ENCODE measurements at places on chromosomes 7 and 10. TPM values are rescaled to one million over a fixed set of nuclear protein-coding genes. Genes with fewer than 3 reads are reported as not detected.

DNA sequence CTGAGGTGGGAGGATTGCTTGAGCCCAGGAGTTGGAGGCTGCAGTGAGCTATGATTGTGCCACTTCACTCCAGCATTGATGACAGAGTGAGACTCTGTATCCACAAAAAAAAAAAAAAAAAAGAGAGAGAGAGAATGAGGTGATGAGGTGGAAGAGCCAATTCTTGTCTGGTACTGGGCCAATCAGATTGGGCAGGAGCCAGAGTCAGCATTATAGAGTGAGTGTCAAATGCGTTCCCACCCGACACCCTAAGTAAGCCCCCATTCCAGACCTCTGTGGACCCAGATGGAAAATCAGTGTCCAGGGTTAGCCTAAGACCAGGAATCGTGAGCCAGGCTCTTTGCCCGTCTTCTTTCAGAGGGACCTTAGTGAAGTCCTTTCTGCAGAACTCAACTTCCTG, 83.9 kb downstream of the WIPF3 start:
- H3K4me1 ChIP-seq: no peaks in the 10 kb centered on the region
- peaks cover 29% of the 10 kb centered on the region for H3K27me3 ChIP-seq
- no peak for DNase-seq
- no peaks in the 10 kb centered on the region for H3K36me3 ChIP-seq

GRCh38 chr7:36244429-36244828, 91.4 kb downstream of the EEPD1 start:
- H3K4me1 ChIP-seq: peaks cover 2% of the 10 kb centered on the region
- no peak overlapping the region for H3K4me3 ChIP-seq
- no peaks in the 10 kb centered on the region for H3K36me3 ChIP-seq

DNA sequence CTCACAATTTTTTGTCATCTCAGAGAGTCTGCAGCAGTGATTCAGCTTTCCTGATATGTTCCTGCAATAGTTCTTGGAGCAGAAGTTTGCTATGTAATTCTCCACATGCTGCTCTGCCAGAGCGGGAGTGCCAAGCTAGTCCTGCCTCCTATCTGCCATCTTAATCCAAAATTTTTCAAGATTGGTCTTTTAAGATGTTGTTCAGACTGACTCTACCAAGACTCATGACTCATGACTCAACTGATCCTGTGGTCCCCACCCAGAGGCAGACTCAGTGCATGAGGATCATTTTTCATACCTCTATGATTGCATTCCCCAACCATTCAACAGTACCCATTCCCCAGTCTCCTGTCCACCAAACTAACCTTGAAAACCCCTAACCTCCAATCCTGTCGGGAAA, 470.8 kb downstream of the INHBA start:
- no peak overlapping the region for H3K27ac ChIP-seq
- no peaks in the 10 kb centered on the region for H3K27me3 ChIP-seq
- H3K4me3 ChIP-seq: no peak overlapping the region
- no peaks in the 10 kb centered on the region for H3K36me3 ChIP-seq
- H3K4me1 ChIP-seq: no peaks in the 10 kb centered on the region

DNA sequence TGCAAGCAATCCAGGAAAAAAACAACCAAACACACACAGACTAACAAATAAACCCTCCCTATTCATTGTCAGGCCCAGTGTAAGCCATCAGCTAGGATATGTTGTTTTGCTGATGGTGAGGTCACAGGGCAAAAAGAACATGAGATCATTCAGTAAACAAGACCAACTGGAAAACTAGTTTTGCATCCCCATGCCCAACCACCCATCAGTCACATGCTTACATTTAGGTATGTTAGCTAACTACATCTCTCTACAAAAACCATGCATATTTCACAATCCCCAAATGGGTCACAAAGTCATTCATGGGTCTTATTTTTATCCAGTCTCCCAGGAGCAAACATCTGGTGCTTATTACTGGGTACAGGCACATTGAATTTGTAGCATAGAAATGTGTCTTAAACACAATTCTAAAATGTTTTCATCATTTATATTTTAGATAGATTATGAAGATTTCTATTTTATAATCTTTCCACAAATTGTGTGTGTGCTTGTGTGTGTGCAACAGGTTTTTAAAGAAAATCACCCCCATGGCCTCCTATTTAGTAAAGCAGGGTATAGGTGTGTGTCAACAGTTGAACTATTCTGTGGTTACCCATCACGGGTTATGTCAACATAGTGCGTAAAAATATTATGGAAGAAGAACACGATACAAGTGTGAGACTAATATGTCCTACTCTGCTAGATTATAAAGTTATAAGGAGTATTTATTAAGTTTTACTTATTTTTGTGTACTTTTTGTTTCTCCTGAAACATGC, 103.8 kb upstream of the AKR1E2 start:
- DNase-seq: no peak
- H3K4me1 ChIP-seq: no peaks in the 10 kb centered on the region
- no peak overlapping the region for H3K27ac ChIP-seq
- peaks cover 29% of the 10 kb centered on the region for H3K27me3 ChIP-seq

GRCh38 chr10:105864854-105865253, 1223.8 kb downstream of the SORCS3 start:
- H3K27me3 ChIP-seq: no peaks in the 10 kb centered on the region
- H3K4me3 ChIP-seq: no peak overlapping the region
- H3K27ac ChIP-seq: no peak overlapping the region
- DNase-seq: no peak
- H3K36me3 ChIP-seq: no peaks in the 10 kb centered on the region

- H3K4me3 ChIP-seq: no peak overlapping the region
- H3K4me1 ChIP-seq: no peaks in the 10 kb centered on the region
- no peaks in the 10 kb centered on the region for H3K36me3 ChIP-seq
- no peak overlapping the region for H3K27ac ChIP-seq
- H3K27me3 ChIP-seq: peaks cover 10% of the 10 kb centered on the region
- DNase-seq: no peak
These were observed 62.8 kb downstream of the ADARB2 start for GRCh38 chr10:1674501-1674900.

DNA sequence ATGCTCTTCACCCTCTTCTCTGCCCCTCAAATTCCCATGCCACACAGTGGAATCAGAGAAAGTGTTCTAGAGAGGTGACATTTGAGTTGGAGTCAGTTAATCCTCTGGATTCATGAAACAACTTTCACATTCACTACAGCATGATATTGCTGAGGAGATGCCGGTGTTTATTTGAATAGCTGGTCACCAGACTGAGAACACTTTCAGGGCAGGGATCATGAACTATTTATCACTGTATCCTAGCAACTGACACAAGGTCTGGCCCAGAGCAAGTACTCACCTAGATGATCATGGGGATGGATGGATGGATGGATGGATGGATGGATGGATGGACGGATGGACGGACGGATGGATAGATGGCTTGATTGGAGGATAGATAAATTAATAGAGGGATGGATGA, 116.7 kb upstream of the ZMIZ1 start:
- no peak for DNase-seq
- H3K4me3 ChIP-seq: peak overlapping the region; percentile 26

DNA sequence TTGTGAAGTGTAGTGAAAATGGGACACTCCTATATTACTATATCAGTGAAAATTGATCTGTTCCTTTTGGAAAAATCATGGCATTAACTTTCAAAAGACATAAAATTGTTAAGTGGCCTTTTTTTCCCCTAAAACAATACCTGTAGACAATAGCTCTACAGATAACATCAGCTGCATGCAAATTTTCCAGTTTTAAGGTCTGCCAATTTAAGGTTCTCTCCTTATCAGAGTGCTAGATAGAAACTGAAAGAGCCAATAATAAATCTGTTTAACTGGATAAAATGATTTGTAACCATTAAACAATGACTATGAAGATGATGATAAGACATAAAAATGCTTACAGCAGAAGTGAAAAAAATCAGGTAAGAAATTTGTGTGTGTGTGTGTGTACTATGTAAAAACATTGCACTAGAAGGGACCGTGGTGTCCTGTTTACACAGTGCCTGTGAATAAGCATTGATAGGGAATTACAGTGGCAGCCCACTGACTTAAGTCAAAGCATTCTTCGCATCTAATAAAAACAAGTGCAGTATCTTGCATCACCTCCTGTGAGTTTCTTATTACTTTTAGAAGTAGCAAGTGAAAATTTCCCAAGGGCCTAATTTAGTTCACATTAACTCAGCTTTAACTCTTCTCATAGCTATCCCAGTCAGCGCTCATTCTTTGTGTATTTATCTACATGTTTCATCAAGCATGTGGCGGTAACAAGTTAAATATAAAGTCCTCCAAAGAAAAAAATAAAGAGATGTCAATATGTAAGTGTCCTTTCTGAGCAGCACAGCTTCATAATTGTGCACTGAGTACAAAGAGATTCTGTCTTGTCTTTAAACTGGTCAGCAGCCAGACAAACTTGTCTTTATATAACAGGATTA, 261.9 kb downstream of the ARL4A start:
- no peak for DNase-seq
- H3K27me3 ChIP-seq: no peaks in the 10 kb centered on the region
- H3K4me3 ChIP-seq: no peak overlapping the region
- H3K4me1 ChIP-seq: no peaks in the 10 kb centered on the region

GRCh38 chr7:144391823-144392255, 11.7 kb downstream of the NOBOX start:
- peak overlapping the region; percentile 53 for H3K4me3 ChIP-seq
- no peak for DNase-seq
- peak overlapping the region; percentile 6 for H3K27ac ChIP-seq
- H3K27me3 ChIP-seq: peaks cover 14% of the 10 kb centered on the region

- no peaks in the 10 kb centered on the region for H3K4me1 ChIP-seq
- H3K27me3 ChIP-seq: peaks cover 6% of the 10 kb centered on the region
- H3K27ac ChIP-seq: no peak overlapping the region
- H3K4me3 ChIP-seq: no peak overlapping the region
- no peaks in the 10 kb centered on the region for H3K36me3 ChIP-seq
These were observed 8.3 kb downstream of the DYNC1I1 start for GRCh38 chr7:95780665-95781064.

GRCh38 chr10:75405598-75406461, 4.3 kb upstream of the ZNF503 start:
- no peak overlapping the region for H3K4me3 ChIP-seq
- H3K27ac ChIP-seq: no peak overlapping the region

DNA sequence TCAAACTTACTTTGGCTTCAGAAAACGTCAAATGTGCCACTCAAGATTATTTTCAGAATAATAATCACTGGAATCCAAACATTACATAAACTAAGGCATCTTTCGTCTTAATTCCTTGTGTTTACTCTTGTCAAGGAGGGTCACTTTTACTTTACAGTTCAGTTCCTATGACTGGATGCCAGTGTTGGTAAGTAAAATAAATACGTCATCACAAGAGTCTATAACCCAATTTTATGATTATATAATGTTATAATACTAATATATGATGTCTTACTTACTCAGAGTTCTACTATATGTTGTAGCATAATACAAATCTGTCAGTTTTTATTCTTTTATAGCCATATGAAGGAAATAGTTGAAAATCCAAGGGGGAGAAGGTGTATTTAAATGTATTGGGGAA, 123.8 kb downstream of the GPR85 start:
- no peaks in the 10 kb centered on the region for H3K36me3 ChIP-seq
- H3K4me1 ChIP-seq: no peaks in the 10 kb centered on the region
- H3K4me3 ChIP-seq: no peak overlapping the region
- no peak for DNase-seq
- peaks cover 34% of the 10 kb centered on the region for H3K27me3 ChIP-seq

DNA sequence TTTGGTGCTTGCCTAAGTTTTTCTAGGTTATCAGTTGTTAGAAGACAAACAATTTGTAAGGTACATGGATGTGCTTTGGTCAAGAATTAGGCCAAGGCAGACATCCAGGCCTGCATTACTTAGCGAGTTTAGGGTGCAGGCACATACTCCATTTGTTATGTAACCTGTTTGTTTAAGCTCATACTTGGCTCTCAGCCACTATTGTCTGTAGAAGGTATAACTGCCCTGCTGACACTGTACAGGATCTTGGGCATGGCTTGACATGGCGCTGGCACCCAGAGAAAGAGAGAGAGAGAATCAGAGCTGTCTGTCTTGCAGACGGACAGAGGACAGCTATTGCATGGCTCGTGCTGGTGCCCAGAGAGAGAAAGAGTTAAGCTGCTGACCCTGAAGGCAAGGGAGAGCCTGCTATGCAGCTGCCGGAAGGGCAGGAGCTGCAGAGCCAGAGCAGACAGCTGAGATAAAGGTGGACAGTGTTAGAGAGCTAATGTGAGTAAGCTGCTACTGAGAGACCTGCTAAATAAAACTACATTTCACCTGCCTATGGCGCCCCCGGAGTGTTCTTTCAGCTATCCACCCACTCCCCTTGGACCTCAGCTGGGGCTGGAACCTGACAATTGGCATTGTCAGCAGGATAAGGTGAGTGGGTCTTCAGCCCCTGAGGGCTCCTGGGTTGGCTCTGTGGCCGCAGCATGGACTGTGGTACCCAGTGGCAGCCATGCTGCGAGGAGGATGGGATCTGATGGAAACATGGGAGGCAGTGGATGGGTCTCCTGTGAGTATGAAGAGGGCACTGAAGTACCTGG, 120.9 kb upstream of the TMEM106B start:
- DNase-seq: no peak
- peaks cover 6% of the 10 kb centered on the region for H3K27me3 ChIP-seq
- no peak overlapping the region for H3K4me3 ChIP-seq
- no peaks in the 10 kb centered on the region for H3K36me3 ChIP-seq

DNA sequence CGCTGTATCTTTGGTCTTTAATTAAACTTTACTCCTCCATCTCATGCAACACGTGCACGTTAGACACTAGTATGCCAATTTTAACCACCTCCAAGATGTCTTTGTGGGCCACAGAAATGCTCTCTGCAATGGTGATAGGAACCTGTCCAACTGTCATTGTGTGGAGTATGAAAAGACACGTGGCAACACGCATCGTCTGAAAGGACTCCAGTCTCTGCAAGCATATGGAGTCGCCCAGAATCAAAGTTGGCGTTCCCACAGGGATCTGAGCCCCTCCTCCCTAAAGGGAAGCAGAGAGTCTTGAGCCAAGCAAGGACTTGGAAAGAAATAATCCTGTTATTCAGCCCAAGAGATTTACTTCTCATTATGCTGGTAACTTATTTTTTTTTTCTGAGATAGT, 301.1 kb downstream of the CALN1 start:
- no peaks in the 10 kb centered on the region for H3K4me1 ChIP-seq
- no peaks in the 10 kb centered on the region for H3K27me3 ChIP-seq
- H3K27ac ChIP-seq: no peak overlapping the region
- H3K36me3 ChIP-seq: no peaks in the 10 kb centered on the region
- DNase-seq: no peak

GRCh38 chr7:149664666-149665065, 108.7 kb downstream of the ZNF467 start:
- DNase-seq: no peak
- H3K27me3 ChIP-seq: peaks cover 83% of the 10 kb centered on the region
- peaks cover 3% of the 10 kb centered on the region for H3K4me1 ChIP-seq
- H3K27ac ChIP-seq: no peak overlapping the region
- H3K36me3 ChIP-seq: peaks cover 2% of the 10 kb centered on the region
- H3K4me3 ChIP-seq: no peak overlapping the region

DNA sequence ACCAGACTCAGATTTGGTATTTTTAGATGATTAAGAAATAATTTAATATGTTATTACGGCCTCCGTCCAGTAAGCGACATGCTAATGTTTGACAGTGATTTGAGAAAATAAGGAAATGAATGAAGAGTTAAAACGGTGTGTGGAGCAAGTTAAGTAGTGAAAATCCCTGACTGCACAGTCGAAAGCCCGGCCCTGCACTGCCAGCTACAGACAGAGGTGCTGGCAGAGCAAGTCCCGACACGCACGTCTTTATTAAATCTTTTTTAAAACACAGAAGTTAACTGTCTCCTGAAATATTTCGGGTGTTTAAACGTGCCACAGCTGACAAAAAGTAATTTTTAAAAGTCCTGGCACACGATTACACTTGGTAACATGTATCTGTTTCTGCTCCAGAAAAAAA, 293.4 kb upstream of the RNF32 start:
- no peak for DNase-seq
- no peaks in the 10 kb centered on the region for H3K36me3 ChIP-seq
- H3K4me1 ChIP-seq: no peaks in the 10 kb centered on the region

CHST12 gene
- total RNA-seq: 18.7 TPM

IDI2 gene
- total RNA-seq: not detected

RBP3 gene
- total RNA-seq: not detected

NEUROD6 gene
- not detected for total RNA-seq

HNRNPF gene
- 131 TPM for total RNA-seq

LMTK2 gene
- 16.6 TPM for total RNA-seq
